ENCODE measurements at places on chromosomes 2 and 18.

DNA sequence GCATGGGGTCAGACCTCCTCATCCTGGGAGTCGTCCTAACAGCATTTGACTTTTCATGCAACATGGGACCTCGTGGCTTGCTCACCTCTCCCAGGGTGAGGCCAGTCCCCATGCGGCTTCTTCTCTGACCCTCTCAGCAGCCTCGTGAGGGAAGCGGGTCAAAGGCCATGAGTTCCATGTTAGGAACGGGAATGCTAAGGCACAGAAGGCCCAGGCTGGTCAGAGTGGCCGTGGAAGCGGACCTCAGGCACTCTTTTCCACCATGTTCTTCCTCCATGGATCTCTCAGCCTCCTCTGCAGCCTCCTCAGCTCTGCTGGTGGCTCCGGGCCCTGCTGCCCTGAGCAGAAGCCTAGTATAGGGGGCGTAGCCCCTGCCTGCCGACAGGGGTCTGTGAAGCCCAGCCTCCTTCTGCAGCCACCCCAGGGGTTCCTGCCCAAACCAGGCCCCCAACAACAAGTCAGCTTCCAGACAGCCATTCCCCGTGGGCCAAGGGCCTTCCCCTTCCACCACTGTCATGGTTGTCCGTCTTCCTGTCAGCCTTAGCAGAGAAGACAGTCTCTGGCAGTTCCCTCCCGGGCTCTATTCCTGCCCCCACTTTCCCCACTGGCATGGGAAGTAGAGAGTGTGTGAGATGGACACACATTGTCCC lies 60.0 kb upstream of the OTOF start:
- DNase-seq: no peak

GRCh38 chr2:68738906-68739594 lies 4.4 kb downstream of the ARHGAP25 start:
- no peak for DNase-seq

DNA sequence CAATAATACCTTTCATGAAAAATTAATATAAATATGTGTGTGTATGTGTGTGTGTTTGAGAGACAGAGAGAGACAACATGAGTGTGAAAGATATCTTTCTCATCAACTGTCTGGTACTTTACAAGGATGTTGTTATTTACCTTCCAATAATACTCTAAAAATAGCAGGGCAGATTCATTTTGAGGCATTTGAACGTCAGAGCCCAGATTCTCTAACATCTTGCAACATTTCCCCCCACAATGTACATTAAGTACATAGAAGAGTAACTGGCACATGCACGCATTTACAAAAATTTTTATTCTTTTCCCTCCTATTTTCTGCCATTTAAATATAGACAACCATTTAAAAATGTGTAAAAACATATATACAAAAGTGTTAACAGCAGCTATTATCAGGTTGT lies 100.9 kb downstream of the PID1 start:
- DNase-seq: no peak

DNA sequence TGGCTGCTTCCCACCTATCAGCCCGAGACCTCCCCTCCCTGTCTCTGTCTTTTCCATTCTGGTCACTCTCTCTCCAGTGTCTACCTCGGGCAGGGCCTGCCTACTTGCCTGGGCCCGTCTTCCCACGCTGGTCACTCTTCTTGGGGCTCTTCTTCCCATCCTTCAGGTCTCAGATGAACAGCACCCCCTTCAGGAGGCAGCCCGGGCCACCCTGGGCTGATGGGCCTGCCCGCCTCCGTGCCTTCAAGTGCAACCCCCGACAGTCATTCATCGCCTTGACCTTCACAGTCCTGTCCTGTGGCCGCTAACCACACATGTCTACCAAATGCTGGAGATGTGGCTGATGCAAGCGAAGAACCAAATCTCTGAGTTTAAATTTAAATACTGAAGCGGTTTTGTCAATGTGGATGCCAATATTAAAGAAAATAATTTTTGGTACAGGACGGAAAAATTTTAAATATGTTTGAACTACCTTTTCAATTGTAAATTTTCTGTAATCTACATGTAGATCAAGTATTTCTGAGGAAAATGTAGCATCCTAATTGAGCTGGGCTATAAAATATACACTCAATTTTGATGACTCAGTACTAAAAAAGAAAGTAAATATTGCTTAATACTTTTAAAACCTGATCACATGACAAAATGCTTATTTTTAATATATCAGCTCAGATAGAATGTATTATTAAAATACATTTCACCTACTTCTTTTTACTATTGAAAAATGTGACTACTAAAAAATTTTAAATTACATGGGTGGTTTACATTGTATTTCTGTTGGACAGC lies 96.4 kb downstream of the LAMA1 start:
- DNase-seq: no peak

DNA sequence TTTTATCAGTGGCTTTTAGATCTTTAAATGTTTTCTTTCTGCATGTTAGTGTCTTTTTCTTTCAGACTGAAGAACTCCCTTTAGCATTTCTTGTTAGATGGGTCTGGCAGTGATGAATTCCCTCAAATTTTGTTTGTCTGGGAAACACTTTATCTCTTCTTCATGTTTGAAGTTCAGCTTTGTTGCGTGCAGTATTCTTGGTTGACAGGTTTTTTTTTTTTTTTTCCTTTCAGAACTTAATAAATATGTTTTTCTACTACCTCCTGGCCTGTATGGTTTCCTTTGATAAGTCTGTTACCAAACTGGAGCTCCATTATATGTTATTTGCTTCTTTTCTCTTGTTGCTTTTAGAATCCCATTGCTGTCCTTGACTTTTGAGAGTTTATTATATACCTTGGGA lies 89.8 kb upstream of the ACKR3 start:
- no peak for DNase-seq

GRCh38 chr18:58324824-58325480 lies 280.9 kb downstream of the NEDD4L start:
- no peak for DNase-seq

DNA sequence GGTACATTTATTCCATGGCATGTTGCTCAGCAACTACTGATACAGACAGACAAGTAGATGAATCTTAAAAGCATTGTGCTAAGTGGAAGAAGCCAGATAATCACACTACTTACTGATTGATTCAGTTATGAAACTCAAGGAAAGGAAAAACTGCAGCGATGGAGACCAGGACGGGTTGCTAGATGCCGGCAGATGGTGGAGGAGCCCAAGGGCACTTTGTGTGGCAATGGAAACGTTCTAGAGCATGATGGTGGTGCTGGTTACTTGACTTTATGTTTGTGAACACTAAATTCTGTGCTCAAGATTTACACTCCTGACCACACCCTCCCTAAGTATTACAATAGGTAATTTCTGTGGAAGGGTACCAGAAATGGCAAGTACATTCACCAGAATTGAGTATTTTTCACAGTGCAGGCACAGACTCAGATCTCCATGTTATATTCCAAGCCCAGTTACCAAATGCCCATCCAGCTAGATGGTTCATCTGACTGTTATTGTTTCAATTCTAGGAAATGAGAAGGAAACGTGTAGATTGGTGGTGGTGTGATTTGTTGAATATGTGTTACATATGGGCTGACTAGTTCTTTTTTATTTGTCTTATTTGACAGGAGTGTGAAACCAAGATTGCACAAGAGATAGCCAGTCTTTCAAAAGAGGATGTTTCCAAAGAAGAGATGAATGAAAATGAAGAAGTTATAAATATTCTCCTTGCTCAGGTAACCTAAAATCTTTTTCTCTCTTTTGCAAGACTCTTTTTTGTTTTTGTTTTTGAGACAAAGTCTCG lies 55.1 kb downstream of the RALBP1 start:
- DNase-seq: no peak

DNA sequence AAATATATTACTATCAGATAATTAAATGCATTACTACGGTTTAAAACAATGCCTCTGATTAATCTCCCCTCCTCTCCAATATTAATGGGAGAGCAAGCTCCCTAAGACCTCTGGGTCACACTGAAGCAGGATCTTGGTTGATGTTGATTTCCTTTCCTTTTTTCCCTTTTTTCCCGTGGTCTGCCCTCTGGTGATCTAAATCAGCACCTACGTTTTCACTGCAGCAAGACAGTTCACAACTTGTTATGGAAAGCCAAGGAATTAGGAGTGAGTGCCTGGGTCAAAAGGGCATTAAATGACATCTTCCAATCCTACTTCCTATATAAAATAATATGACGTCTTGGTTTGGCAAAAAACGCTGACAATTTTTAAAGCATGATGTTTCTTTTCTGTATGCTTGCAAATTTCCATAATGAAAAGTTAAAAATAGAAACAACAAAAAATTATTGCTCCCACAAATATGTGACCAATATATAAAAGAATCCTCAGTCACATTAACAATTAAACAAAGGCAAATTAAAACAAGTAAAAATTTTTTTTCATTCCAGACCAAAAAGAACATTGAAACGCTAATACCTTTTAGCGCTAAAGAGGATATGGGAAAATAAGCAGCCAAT lies 7.9 kb upstream of the CFAP36 start:
- DNase-seq: no peak

- no peak for DNase-seq
These were observed 7.9 kb upstream of the SDC1 start for GRCh38 chr2:20232837-20233207.

GRCh38 chr2:227125506-227125905 lies 38.5 kb downstream of the COL4A4 start:
- DNase-seq: no peak

DNA sequence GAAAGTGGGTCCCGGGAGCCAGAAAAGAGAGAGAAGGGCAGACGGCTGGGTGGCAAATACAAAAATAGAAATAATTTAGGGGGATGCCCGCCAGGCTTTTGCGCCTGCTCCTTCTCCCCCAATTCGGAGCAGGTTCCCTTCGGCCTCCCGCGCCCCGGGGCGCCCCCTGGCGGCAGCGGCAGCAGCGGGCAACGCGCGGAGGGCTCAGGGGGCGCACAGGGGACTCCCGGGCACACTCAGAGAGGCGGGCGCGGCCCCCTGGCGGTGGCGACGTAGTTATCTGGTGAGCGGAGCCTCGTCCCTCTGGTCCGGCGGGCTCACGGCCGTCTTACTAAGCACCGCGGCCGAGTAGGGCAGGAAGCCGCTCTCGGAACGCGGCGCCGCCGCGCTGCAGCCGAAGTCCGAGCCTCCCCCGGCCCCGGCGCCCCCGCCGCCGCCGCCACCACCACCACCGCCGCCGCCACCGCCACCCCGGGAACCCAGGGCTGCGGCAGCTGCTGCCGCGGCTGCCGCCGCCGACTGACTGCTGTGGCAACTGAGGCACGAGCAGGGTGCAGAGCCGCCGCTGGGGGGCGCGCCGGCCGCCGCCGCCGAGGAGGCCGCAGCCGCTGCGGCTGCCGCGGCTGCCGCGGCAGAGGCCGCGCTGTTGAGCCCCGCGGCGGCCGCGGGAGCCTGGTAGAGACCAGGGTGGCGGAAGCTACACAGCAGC lies 3.8 kb downstream of the EVX2 start:
- no peak for DNase-seq

- DNase-seq: no peak
These were observed 166.9 kb upstream of the KLF7 start for GRCh38 chr2:207332480-207333212.

DNA sequence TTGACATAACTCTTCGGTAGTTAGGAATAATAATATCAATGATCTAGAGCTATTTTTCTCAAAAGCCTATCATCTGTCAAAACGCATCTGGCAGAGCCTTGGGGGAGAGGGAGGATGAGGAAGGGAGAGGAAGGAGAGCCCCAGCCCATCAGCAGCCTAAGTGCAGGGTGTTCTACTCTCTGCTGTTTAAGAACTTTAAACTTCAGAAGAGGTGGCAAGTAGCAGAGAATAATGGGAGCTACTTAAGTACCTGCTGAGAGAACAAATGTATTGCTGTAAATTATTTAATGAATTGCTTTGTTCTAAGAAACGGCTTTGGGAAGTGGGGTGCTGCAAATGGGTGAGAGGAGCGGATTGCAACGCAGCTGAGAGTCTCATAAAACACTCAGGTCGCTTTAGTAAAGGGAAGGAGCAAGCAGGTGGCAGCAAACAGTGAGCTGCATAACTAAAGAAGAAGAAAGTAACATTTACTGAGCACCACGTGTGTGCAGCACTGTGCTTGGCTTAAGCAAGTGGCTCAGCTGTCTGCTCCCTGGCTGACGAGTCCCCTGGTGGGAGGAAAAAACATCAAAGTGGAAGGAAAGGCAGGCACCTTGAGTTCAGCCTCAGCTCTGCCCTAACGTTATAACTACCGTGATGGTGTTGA lies 26.3 kb upstream of the SH3RF3 start:
- no peak for DNase-seq

GRCh38 chr2:175414191-175414881 lies 232.8 kb upstream of the ATP5MC3 start:
- DNase-seq: no peak

- no peak for DNase-seq
These were observed 5.8 kb downstream of the MYO5B start for GRCh38 chr18:50189160-50189559.

- DNase-seq: no peak
These were observed 51.1 kb upstream of the EPC2 start for GRCh38 chr2:148593421-148593820.

DNA sequence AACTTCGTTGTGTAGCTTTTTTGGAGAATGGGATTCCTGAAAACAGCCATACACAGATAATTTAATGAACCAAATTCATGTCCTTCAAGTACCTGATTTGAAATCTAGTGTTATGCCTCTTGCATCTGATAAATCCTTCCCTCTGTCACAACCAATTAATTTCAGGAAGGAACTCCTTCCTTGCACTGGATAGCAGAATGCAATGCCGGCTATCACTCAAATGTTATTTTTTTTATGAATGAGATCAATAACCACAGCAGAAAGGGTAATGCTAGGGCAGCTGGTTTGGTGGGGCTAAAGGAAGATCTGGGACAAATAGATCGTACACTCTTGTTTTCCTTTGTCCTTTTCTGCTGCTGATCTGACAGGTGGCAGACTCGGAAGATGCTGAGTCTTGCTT lies 899.5 kb upstream of the GYPC start:
- DNase-seq: no peak
